ENCODE measurements at places on chromosomes 11 and 22.

- DNase-seq, result no peak
Measured at GRCh38 chr11:64100360-64100759, 64.6 kb downstream of the FLRT1 start.

DNA sequence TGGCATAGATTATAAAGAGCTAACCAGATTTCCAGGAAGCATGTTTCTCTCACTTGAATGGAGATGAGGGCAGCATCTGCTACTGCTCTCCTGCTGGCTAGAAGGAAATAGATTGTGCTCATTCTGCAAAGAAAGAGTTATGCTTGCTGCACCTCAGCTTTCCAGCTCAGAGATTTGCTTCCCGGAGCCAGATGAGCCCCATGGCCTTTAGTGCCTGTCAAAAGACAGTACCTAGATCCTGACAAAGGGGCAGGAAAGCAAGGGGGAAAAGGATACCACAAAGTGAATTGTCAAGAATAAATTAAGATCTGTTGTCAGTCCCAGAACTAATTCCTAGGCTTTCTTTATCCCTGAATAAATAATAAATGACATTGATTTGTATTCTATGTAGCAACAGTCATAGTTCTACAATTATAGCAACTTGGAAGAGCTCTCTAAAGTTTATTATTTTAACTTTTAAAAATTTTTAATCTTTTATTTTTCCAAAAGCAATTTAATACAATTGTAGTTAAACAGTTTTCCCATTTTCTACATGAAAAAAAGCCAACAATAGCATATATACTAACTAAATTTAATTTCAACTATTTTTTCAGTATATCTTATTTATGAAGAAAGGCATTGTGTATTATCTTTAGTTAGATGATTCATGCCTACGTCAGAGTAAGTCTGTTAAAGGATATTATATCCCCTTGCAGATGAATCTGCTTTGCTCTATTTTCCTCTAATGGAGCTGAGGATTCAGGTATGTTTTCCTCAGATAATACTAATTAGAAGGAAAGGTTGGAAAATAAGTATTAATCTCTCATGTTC is 306.1 kb upstream of the DDI1 start:
- no peak for DNase-seq

GRCh38 chr11:285894-286220 is 3.1 kb upstream of the PGGHG start:
- DNase-seq, result no peak

DNA sequence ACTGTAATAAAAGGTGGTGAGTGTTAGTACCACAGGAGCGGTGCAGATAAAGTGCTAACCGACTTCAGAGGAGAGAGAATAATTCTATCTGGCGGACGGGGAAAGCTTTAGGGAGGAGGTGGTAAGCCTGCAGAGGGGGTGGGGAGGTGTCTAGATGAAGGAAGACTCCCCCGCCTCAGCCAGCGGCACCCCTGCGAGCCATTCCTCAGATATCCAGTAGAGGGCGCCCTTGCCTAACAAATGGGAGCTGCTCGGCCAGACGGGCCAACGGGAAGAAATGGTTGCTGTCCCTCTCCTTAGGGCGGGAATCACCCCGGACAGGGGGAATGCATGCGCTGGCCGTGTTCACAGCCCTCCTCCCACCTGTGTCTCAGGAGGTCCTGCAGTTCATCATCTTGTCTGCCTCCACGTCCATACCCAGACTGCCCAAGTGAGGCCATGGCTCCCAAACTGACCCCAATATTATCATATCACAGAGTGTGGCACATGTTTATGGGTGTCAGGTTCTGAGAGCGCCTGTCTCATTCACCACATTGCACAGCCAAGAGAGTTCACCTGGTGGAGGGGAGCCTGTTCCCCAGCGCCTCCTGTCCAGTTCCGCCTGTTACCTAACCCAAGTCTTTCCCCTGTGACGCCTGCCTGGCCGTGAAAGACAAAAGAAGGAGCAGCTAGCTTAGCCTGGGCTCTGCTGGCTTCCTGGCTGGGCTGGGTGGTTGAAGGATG is 85.5 kb downstream of the ST3GAL4 start:
- peak; percentile 82 for DNase-seq

- DNase-seq, result no peak
Measured at GRCh38 chr22:25922141-25922540, 180.2 kb downstream of the MYO18B start.

DNA sequence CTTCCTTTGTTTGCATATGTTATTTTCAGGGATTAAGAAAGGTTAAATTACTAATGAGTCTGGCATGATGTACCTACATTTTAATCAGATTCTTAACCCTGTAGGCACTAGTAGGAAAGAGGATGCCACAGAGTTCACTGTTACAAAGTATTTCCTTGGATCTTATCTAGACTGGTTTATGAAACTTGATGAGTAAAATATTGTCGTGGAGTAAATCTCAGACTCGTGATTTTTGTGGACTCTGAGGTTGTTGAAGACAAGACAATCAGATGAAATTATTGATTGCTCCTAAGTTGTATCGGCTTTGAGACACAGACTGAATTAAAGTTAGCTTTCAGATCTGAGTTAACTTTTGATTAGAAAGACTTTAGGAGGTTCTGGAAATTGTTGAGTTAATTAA is 6.0 kb downstream of the KMT2A start:
- DNase-seq, result no peak

GRCh38 chr11:12179019-12179418 is 68.6 kb downstream of the MICAL2 start:
- no peak for DNase-seq

- DNase-seq, result no peak
Measured at GRCh38 chr11:9574622-9575259, 1.3 kb downstream of the WEE1 start.

Measured in head of caudate nucleus (tissue), 42 donors.